ENCODE measurements at places on chromosomes 1 and 21.

DNA sequence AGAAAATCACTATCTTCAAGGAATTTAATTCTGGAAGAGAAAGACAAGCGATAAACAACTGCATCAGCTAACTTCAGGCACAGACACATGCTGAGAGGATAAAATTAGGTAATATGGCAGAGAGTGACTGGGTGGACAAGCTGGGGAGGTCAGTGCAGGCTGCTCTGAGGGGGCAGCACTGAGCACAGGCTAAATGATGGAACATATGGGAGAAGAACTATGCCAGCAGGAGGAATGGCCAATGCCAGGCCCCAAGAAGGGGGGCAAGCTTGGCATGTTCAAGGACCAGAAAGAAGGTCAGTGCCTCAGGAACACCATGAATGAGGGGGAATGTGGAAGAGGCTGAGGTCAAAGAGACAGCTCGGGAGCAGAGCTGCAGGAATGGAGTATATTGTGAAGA lies 190.7 kb upstream of the MAP1LC3C start:
- no peak for DNase-seq

DNA sequence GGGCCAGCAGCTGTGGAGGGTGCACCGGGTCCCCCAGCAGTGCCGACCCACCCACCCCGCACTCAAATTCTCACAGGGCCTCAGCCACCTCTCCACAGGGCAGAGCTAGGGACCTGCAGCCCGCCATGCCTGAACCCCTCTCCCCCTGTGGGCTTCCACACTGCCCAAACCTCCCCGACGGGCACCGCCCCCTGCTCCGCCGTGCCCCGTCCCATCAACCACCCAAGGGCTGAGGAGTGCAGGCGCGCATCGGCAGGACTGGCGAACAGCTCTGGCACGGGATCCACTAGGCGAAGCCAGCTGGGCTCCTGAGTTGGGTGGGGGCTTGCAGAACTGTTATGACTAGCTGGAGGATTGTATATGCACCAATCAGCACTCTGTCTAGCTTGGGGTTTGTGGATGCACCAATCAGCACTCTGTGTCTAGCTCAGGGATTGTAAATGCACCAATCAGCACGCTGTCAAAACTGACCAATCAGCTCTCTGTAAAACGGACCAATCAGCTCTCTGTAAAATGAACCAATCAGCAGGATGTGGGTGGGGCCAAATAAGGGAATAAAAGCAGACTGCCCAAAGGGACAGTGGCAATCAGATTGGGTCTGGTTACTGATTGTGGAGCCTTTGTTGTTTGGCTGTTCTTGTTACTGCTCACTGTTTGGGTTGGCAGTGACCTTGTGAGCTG lies 12.4 kb upstream of the RCAN3 start:
- no peak for DNase-seq

DNA sequence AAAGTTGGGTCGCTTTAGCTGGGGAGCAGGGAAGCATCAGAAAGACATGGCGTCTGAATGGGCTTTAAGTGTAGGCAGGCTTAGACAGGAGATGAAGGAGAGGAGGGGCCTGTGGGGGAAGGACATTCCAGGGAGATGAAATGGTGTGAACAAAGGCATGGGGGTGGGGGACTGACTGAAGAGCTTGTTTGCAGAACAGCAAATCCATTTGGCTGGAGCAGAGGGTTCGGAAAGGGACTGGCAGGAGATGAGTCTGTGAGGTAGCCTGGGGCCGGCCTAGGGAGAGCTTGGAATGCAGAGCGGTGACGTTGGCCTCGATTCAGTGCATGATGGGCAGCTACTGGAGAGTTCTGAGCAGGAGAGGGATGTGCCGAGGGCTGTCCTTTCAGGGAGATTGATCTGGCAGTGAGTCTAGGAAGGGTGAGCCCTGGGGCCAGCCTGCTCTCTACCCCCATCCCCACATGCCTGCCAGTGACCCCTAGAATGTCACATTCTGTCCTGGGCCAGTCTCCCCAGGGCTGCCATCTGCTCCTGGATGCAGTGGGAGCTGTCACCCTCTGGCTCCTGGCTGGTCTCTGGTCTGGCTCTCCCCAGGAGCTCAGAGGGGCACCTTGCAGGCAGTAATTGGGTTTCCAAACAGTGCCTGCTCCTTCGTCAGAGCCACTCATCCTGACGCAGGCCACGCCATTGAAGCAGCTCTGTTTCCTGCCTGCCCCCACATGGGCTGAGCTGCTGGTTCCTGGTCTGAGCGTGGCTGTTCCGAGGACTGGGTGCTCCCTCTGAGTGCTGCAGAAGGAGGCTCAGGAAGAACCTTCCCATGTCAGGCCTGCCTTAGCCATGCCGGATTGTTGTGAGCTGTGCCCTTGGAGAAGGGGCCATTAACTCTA lies 22.3 kb upstream of the TMEM222 start:
- peak; percentile 94 for DNase-seq

- DNase-seq, result no peak
These were observed 142.1 kb upstream of the COL11A1 start for GRCh38 chr1:103250441-103250861.

DNA sequence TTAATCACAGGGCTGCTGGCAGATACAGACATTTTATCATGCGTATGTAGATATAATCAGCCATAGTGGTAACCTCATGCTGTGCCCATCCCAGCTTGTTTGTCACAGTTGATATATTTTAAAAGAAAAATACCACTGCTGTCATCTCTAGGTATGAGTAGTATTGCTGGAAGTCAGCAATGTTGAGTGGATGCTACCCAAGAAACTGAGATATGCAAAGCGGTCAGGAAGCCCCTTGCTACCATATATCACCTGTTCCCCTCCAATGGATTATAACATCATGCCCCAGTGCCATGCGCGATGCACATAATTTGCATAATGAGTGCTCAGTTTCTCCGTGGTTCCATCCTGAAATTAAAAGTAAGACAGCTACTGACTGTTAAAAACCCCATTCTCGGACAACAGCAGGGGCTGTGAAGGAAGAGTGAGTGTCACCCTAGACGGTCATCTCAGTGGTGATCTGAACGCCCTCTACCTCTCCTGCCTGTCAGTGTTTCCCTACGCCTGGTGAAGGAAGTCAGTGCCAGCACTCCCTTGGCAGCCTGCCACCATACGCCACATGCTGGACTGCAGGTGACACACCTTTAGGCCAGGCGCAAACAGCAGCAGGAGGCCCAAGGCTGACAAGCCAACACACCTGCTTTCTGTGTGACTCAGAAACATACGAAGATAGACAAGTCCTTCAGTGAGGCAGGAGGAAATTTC lies 2.7 kb downstream of the IL10RB start:
- no peak for DNase-seq

DNA sequence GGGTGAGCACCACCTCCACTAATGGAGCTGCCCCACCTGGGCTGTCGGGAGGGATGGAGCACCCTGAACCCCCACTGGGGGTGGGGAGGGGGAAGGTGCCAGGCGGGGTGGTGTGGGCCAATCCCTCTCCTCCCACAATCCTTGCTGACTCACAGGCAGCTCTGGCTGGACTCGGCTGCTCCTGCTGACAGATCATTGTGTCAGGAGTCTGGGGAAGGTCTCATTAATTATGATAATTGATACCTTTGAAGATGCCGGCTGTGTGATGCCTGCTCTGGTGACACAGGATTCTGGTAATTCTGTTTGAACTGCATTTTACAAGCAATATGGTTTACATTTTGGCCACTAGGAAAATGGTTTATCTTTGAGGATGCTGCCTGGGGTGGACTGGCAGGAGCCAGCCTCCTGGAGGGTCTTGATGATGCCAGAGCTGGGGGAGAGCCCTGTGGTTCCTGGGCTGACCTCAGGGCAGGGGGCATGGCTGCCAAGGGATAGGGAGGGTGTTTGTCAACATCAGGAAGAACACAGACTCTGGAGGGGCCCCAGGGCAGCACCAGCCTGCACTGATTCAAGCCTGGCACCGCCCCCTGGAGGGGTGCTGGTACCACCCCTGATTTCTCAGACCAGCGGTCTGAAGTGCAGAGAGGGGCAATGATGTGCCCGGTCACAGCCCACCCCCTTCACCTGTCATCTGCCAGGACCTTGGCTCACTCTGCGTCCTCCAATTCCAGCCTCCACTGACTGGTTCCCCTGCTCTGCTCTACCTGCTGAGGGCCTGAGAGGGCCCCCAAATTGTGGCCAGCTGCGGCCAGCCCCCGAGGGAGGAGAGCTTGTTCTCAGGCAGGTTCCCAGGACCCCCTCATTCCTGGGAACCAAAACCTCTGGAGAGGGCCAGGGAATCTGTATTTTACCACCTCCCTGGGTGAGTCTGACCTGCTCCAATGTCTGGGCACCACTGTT lies 338.8 kb downstream of the MATN1 start:
- DNase-seq, result no peak

GRCh38 chr1:3657578-3658230 lies 5.4 kb downstream of the TP73 start:
- no peak for DNase-seq

GRCh38 chr1:92411511-92411910 lies 75.2 kb downstream of the GFI1 start:
- DNase-seq, result peak; percentile 33

DNA sequence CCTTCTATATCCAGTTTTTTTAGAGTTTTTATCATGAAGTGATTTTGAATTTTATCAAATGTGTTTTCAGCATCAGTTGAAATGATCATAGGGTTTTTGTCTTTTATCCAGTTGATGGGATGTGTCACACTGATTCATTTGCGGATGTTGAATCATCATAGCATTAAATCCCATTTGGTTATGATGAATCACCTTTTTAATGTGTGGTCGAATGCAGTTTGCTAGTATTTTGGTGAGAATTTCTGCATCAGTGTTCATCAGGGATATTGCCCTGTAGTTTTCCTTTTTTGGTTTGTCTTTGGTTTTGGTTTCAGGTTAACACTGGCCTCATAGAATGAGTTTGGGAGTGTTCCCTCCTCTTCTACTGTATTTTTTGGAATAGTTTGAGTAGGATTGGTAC lies 80.3 kb downstream of the DIRAS3 start:
- peak; percentile 89 for DNase-seq

DNA sequence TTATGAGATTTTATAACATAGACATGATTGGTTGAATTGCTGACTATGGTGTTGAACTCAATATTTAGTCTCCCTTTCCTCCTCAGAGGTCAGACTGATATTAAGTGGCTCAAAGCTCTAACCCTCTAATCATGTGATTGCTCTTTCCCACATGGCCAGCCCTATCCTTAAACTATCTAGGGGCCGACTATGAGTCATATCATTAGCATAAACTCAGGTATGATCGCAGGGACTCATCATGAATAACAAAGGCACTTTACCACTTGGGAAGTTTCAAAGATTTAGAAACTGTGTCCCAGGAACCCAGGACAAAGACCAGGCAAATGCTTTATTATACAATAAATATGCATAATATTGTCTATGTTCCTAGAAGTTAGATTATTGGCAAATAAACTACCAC lies 894.6 kb upstream of the NEGR1 start:
- DNase-seq, result no peak

GRCh38 chr1:208179263-208179816 lies 64.8 kb downstream of the PLXNA2 start:
- no peak for DNase-seq

DNA sequence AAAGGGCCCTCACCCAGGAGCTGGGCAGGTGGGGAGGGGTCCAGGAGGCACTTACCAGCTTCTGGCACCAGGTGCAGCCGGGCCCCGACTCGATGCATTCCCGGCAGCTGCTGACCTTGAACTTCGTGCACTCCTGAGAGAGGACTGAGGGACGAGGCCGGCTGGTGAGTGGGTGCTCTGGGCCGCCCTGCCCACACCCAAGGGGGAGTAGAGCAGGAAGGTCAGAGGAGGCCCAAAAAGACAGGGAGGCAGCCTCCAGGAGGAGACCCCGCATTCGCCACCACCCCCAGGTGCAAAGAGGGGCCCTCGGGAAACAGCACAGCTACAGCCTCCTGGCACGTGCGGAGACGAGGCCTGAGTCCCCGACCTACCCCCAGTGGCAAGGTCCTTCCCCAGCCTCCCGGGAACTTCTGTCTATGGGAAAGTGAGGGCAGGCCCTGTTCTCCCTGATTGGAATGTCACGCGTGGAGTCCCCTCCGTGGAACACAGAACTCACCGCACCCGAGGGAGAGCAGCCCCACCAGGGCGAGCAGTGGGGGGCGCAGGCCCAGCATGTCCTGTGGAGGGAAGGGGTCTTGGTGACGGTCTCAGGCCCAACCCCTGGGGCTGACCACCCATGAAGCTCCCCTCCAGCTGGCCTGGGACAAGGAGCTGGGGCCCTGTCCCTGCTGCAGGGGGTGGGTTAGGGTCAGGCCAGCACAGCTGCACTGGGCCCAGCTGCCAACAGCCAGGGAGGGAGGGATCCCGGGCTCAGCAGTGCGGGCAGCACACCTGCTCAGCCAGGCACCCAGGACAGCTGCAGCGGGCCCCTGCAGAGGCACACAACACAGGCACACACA lies 10.3 kb downstream of the ITGB2 start:
- DNase-seq, result no peak

DNA sequence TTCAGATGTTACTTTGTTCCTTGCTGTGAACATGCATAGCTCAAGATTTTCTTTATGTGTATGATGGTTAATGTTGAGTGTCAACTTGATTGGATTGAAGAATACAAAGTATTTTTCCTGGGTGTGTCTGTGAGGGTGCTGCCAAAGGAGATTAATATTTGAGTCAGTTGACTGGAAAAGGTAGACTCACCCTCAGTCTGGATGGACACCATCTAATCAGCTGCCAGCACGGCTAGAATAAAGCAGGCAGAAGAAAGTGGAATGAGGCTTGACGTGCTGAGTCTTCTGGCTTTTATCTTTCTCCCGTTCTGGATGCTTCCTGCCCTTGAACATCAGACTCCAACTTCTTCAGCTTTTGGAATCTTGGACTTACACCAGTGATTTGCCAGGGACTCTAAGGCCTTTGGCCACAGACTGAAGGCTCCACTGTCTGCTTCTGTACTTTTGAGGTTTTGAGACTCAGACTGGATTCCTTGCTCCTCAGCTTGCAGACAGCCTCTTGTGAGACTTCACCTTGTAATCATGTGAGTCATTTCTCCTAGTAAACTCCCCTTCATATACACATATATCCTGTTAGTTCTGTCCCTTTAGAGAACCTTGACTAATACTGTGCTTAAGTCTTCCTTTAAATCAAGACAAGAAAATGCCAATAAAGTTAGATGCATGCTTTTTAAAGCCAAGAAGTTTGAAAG lies 626.6 kb downstream of the KCNT2 start:
- DNase-seq, result no peak

DNA sequence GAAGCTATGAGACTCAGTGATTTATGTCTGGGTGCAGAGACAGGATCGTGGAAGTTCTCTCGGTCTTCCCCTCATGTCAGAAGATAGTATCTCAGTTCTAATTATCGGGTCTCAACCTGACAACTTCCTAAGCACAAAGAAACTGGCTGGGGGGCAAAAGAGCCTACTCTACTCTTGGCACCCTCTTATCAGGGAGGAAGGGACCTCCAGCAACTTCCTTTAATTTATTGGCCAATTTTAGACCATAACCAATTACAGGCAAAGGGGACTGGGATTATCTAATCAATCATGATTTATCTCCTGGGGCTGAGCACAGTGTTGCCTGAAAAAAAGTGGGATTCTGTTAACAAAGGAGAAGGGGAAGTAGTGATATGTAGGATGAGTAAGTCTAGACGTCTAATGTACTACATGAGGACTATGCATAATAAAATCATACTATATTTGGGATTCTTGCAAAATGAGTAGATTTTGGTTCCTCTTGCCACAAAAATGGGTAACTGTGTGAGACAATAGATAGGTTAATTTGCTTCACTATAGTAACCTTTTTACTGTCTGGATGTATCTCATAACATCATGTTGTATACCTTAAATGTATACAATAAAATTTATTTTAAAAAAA lies 98.8 kb downstream of the ZFYVE9 start:
- no peak for DNase-seq

Data from HS-5 (cell line).